ENCODE measurements at places on chromosomes 11 and 22. TPM values are rescaled to one million over a fixed set of nuclear protein-coding genes. Genes with fewer than 3 reads are reported as not detected.

- DNase-seq: no peak
Observed at GRCh38 chr11:62443390-62444235, 24.8 kb downstream of the SCGB1A1 start.

- DNase-seq: peak; percentile 95
Observed at GRCh38 chr11:21472261-21472660, 720.6 kb upstream of the ANO5 start.

- DNase-seq: no peak
Observed at GRCh38 chr11:47854667-47855066, 6.5 kb upstream of the NUP160 start.

GRCh38 chr11:118740892-118741291 lies 50.1 kb downstream of the DDX6 start:
- DNase-seq: no peak

GRCh38 chr11:45188127-45188526 lies 41.7 kb downstream of the PRDM11 start:
- no peak for DNase-seq

DNA sequence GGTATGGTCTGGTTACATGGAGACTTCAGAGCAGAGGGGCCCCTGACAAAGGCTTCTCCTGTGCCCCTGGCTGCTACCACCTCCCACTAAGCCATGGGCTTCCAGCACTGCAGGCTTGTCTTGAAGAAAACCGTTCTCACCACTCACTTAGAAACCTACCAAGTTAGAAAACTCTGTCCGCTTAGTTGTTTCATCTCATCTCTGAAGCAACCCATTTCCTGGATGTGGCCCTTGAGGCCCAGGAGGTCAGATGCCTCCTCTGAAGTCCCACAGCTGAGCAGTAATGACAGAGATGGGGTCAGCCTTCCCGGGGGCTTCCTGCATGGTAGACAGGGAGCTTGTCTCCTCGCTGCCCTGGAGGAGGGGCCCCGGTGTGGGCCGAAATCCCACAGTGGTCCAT lies 12.9 kb downstream of the CSF2RB start:
- DNase-seq: no peak

GRCh38 chr22:26409719-26410335 lies 19.2 kb upstream of the ASPHD2 start:
- DNase-seq: peak; percentile 8

GRCh38 chr11:73493956-73494598 lies 103.8 kb downstream of the FAM168A start:
- peak; percentile 72 for DNase-seq

The MUC15 gene
- total RNA-seq: 0.17 TPM

The DCUN1D5 gene
- 94.5 TPM for total RNA-seq

The GLYAT gene
- 3.6 TPM for total RNA-seq

Data from renal cortical epithelial cell (primary cell).